Stimulated activated CD4-positive, alpha-beta T cell treated with anti-CD3 and anti-CD28 coated beads, Interleukin-15, amount 100 ng/mL, for 1 hour (primary cell): ENCODE measurements at places on chromosomes 12 and 14.
A peak's percentile ranks its signal among the peaks of the same experiment; 100 is the strongest.

DNA sequence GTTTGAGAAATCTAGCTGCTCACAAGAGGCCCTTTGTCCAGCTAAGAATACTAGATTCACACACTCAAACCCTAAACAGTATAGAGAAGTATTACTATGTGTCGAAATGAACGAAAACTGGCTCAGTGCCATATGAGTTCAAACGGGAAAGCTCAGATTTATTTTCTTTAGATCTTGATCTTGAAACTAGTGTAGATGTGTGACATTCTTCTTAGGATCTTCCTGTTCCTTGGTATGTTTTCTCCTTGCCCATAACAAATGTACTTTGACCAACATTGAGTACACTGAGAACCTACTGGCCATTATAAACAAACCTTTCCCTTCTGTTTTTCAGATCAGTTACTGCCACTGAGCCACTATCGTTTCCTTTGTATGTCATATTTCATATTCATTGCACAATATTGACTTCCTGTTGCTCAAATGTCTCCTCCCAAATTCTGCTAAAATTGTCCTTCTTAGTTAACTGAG is 21.3 kb downstream of the MYBPC1 start:
- DNase-seq, result no peak

- DNase-seq, result no peak
These were observed at the start of gene LGR5 for GRCh38 chr12:71439613-71440344. LGR5 (plus strand) TSS chr12:71439798; CDS start chr12:71440081, 283 bp downstream.

GRCh38 chr14:36518031-36518585 is 1.9 kb downstream of the NKX2-1 start:
- no peak for DNase-seq

DNA sequence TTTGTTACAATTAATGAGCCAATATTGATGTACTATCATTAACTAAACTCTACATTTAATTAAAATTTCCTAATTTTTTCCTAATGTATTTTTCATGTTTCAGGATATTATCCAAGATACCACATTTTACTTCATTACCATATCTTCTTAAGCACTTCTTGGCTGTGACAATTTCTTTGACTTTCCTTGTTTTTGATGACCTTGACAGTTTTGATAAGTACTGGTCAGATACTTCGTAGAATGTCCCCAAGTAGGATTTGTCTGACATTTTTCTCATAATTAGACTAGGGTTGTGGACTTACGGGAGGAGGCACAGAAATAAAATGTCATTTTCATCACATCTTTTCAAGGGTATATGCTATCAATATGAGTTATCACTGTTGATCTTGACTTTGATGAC is 700.9 kb downstream of the BCL11B start:
- DNase-seq, result no peak

DNA sequence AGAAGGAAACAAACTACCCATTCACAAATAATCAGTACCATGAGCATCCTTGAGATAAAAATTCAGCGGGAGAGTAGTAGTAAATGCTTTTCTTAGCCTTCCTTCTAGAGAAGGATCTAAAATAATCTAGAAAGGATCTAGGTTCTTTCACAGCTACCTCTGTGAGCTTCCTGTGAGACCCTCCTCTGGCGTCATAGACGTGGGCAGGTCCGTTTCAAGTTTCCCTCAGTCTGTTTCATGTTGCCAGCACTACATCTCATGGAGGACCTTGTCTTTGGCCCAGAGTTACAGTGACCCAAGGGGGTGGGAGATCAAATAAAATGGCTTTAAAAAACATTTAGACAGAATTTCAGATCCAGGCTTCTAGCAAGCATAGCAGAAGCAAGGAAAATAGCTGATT is 13.6 kb downstream of the DAAM1 start:
- no peak for DNase-seq

GRCh38 chr12:109432842-109433304 is 44.2 kb downstream of the KCTD10 start:
- peak; percentile 58 for DNase-seq

- no peak for DNase-seq
These were observed 101.2 kb upstream of the STXBP6 start for GRCh38 chr14:25150934-25151790.

GRCh38 chr12:6620137-6620884 is 13.1 kb upstream of the CHD4 start:
- DNase-seq, result no peak

GRCh38 chr12:99521664-99522063 is 125.9 kb upstream of the GARIN6 start:
- DNase-seq, result no peak

DNA sequence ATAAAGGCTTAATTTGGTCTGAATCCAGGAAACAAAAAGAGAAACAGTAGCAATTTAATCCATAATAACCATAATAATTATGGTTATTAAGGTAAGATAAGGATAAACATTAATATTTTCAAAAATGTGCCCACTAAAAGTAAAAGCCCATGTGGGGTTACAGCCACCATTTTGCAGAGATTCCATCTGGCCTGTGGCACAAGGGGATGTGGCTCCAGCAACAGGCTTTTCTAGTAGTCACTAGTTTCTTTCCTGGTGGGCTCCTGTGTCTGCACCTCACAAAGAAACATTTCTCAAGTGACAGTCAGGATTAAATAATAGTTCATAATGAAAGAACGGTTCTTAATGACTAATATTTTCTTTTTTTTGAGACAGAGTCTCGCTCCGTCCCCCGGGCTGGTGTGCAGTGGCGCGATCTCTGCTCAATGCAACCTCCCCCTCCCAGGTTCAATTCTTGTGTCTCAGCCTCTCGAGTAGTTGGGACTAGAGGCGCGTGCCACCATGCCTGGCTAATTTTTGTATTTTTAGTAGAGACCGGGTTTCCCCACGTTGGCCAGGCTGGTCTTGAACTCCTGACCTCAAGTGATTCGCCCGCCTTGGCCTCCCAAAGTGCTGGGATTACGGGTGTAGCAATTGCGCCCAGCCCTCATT is 32.2 kb downstream of the GPR19 start:
- no peak for DNase-seq

GRCh38 chr14:77529213-77529612 is 30.6 kb upstream of the ISM2 start:
- no peak for DNase-seq

- no peak for DNase-seq
These were observed 41.3 kb downstream of the FANCM start for GRCh38 chr14:45177076-45177475.

GRCh38 chr14:92458136-92459029 is 55.2 kb upstream of the RIN3 start:
- no peak for DNase-seq

DNA sequence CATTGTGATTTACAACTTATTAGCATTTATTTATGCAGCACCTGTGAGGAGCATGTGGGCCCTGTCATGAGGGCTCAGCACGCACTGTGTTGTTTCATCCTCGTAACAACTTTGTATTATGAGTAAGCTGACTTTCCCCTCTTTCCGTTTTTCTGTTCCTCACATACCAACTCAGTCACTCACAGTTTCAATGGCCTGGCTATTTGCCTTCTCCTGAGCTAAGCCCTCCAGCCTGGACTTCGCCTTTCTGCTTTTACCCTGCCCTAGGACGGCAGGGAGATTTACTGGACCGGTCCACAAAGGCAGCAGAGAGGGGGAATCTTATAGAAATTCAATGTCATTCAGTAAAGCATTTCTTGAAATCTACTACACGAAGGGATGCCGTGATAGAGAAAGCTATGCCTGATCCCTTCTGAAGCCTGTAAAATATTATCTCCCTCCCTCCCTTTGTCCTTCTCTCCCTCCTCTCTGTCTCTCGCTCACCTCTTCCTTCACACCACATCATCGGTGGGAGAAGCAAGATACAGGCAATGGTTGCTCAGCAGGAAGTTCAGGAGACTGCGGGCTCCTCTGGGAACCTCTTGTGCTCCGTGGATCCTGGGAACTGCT is 219.2 kb upstream of the TBX3 start:
- DNase-seq, result no peak

GRCh38 chr14:97413022-97413539 is 615.9 kb downstream of the VRK1 start:
- no peak for DNase-seq

DNA sequence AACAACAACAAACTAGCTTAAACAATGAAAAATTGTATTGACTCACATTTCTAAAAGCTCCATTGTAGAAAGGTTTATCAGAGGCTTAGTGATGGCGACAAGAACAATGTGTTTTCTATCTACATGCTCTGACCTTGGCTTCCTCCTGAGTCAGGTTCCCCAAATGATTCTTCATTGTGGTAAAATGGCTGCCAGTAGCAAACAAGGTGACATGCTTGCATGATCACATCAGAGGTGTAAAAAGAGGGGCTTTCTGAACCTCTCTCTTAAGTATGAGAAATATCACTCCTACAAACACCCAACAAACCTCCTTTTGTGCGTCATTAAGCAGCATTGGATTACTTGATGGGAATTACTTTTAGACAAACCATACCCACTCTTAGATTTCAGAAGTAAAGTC is 252.4 kb upstream of the SYT1 start:
- DNase-seq, result no peak

GRCh38 chr14:36661506-36662257 is at the start of gene PAX9:
PAX9 (plus strand) TSS chr14:36661860; CDS start chr14:36662090, 230 bp downstream.
- DNase-seq, result no peak

- no peak for DNase-seq
These were observed 5.6 kb upstream of the GAPDH start for GRCh38 chr12:6528539-6529235.

DNA sequence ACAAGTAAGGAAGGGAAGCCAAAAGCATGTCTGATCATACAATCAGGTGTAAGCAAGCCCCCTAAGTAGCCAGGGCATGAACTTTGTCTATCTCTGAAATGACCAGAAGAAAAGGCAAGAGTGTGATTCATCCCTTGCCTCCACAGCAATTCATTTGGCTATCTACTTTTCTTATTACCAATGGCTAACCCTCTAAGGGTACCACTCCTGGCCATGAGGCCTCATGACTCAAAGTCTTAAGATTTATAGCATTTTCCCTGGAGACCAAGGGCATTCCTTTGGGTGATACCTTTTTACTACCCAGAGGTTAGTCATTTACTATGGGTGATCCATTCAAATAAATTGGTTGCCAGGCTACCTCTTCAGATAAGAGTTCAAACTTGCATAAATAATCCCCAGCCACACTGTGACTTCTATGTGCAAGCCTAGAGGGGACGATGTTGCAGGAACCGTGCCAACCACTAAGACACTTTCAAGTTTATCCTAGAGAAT is 1.5 kb upstream of the LGALS3 start:
- DNase-seq, result no peak

DNA sequence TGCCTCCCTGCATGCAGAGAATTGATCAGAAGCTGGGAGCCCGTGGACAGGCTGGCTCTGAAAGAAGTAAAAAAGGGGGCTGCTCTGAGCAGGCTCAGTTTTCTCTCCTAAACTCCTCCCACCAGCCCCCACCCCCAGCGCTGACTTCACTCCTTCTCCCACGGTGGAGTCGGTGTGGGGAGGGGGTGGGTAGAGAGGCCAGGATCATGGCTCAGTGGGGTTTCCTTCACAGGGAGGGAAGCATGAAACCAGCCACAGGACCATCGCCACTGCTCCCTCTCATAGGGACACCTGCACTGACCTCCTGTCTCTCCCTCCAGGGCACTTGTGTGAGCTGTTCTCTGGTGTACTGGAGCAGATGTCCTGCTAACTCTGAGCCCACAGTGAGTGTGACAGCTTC is 78.9 kb downstream of the STAB2 start:
- DNase-seq, result no peak

DNA sequence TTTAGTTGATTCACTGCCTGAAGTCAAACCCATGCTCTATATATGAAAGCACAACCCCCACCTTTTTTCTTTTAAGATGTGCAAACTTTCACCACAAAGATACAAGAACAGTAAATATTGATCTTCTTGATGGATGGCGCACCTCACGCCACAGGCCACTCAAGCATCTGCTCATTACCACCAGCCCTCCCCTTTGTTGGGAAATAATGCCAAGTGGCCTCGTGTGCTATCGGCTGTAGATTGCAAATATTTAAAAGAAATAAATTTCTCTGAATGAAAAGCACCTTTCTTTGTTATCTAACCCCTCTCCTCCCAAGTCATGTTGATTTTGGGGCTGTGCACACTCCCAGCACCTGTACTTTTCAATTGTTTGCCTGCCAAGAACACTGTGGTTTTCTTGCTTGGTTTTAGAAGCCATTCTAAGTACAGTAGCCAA is 122.7 kb downstream of the C12orf42 start:
- DNase-seq, result no peak

DNA sequence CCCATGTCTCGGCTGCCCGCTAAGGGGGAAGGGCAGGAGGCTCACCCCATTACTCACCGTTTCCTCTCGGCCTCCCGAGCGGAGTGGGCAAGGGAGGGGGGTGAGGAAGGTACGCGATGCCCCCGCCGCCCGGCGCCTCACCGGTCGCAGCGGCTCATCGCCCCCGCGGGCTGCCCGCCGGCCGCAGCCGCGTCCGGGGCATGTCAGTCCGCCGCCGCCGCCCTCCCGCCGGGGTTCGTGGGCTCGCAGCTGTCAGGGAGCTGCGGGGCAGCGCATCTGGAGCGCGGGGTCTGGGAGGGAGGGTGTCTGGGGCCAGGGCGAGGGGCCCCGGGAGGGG is 461 bp downstream of the SLC8A3 start:
- DNase-seq, result no peak

- no peak for DNase-seq
These were observed 16.8 kb upstream of the DYNC1H1 start for GRCh38 chr14:101947577-101947903.

GRCh38 chr12:54261815-54262402 is 18.0 kb downstream of the CBX5 start:
- DNase-seq, result no peak

GRCh38 chr14:97177635-97178034 is 380.5 kb downstream of the VRK1 start:
- no peak for DNase-seq

DNA sequence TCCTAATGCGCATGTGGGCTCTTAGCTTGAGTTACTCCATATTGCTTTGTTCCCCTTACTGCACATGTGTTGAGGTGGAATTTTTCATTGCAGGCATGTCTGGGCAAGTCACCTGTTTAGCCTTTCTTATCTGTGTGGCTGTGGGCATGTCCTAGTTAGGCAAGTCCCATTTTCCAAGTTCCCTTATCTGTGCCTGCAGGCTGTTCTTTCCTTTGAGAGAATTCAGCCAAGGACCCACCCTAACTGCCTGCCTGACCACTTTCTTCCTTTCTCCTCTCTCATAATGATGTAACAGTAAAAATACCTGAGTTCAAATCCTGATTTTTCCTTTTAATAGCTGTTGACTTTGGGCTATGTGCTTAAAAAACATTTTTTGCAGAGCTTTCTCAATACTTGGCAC is 870.6 kb downstream of the NRXN3 start:
- no peak for DNase-seq

DNA sequence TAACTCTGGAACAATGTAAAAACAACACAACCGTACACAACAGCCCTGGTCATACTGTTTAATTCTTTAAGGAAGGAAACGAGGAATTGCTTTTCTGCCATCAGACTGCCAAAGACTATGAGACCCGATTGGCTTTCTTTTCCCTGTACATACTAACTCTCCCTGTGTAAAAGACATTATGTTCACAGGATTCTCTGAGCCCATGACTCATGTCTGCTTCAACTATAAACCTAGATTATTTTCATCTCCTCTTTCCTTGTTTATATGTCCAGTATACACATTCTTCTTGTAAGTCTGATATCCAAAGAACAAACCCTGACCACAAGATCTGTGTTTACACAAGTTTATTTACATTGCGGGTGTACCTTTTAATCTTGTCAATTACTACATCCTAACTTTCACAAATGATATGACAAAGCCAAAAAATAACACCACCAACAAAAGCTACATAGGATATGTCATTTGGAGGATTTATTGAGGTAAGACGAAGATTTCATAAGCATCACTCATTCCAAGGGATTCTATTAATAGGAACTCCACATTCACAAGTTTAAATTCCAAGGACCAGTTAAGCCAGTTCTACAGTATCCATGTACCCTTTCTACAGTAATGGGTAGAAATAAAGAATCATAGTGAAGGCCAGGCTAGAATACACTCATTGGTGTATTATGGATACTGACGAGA is 67.3 kb downstream of the STXBP6 start:
- no peak for DNase-seq
